Common myeloid progenitor, CD34-positive (primary cell): ENCODE measurements at places on chromosomes 6 and 20.

- peak; percentile 74 for DNase-seq
Measured at GRCh38 chr6:292506-293192, 362 bp downstream of the DUSP22 start.

DNA sequence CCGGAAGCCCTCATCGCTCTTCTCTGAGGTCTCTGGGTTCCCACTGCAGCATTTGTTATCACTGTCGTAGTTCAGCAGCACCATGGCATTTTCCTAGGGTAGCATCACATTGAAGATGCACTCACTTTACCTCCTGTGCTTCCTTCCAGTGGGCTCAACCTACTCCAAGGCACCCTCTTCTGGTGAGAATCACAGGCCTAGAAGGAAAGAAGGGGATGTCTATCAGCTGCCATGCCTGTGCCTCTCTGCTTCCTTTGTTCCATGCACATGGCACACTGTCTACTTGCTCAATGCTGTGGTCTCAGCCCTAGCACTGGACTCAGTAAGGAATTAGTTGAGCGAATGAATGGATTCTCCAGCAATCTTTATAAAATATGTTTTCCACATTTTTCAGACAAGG lies 22.6 kb downstream of the CST4 start:
- DNase-seq = no peak

DNA sequence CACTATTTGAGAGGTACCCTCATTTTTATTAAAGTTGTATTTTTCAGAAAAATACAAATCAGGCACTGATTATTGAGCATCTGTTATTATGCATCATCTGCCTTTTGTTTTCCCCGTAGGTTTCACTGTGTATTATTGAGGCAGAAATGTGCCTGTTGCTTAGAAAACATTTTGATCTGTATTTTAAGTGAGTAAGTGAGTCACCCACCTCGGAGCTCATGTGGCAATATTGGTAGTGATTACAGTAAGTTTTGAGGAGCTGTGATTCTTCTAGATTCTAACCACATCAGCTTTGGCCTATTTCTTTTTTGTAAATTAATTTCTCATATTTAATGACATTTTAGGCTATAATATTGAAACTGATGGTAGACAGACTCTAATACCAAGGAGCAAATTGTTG lies 59.6 kb upstream of the LAMP5 start:
- no peak for DNase-seq

DNA sequence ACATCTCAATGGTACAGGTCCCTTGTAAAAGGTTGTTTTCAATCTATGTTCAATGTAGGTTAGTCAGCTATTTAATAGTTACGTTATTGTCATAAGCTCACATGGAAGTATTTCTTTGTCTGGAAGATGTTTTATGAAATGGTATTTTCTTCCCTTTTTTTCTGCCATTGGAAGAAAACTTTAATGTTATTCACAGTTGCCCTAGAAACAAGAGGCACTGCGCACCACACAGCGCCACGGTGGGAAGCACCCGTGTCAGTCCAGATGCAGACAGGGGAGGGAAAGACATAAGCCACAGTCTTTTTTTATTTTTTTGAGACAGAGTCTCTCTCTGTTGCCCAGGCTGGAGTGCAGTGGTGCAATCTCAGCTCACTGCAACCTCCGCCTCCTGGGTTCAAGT lies 82.1 kb downstream of the GCNT2 start:
- DNase-seq = peak; percentile 69

DNA sequence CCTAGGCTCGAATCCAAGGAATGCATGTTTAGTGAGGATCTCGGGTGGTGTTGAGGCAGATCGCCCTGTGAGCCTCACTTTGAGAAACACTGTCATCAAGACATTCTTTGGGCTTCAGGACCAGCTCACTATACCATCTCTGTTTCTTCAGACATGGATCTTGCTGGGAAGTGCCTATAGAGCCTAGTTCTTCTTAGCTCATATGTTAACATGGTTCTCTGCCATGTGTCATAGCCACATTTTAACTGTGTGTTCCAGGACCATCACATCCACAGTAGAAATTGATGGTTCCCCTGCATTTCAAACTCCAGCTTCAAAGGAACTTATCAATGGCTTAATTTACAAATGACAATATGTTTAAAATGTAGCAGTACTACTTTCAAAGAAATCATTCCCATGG lies 57.4 kb downstream of the NOX3 start:
- no peak for DNase-seq

GRCh38 chr20:25309395-25310267 lies 61.7 kb downstream of the PYGB start:
- DNase-seq = no peak

- DNase-seq = no peak
Measured at GRCh38 chr6:42093582-42094329, 43.4 kb downstream of the TAF8 start.

DNA sequence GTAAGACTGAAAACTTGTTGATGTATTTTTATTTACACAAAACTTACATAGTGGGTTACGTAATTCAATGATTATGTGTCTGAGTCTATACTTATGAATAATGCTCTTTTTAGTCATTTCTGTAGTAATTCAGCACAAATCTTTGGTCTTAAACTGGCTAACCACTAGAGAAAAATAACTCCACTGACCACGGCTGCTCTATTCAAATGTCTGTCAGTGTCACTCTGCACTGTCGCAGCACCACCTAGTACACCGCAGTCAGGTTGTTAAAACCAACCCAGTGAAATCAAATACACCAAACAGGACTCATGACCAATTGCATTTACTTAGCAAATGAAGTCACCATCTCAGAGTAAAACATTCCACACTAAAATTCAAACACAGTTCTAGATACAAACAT lies 93.5 kb upstream of the CCDC28A start:
- DNase-seq = no peak

- DNase-seq = no peak
Measured at GRCh38 chr6:69265706-69266105, 531.1 kb downstream of the LMBRD1 start.

DNA sequence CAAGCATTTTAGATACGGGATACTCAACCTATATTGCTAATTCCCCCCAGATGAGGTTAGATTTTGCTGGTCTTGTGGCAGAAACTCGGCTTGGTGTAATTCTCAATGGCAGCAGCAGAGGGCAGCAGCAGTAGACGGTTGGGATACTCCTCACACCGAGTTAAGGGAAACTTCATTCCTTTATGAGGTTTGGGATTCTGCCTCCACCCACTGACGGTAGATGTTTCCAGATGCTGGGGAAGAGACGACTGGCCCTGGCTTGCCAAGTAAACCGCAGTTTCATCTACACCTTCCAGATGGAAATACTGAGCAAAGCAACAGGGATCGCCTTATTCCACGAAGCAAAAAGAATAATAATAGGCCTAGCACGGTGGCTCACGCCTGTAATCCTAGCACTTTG lies 8.2 kb upstream of the TBC1D7 start:
- DNase-seq = peak; percentile 82

- no peak for DNase-seq
Measured at GRCh38 chr6:38221251-38221650, 401.7 kb downstream of the ZFAND3 start.

DNA sequence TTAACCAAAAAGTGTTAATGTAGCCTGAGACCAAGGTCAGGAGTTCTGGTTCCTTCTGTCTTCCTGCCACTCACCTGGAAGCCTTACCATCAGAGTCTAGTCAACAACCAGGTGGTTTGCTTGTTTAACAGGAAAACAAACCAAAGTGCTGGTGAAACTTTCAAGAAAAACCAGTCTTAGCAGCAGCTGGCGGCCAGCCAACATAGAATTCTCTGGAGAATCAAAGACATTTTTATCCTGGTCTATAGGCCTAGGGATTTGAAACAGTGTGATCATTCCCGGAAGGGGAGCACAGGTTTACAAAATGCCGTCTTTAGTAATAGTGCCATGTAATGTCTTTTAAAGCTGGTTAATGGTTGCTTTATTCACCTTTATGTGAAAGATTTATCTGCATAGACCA lies 146.6 kb upstream of the AKIRIN2 start:
- DNase-seq = no peak

DNA sequence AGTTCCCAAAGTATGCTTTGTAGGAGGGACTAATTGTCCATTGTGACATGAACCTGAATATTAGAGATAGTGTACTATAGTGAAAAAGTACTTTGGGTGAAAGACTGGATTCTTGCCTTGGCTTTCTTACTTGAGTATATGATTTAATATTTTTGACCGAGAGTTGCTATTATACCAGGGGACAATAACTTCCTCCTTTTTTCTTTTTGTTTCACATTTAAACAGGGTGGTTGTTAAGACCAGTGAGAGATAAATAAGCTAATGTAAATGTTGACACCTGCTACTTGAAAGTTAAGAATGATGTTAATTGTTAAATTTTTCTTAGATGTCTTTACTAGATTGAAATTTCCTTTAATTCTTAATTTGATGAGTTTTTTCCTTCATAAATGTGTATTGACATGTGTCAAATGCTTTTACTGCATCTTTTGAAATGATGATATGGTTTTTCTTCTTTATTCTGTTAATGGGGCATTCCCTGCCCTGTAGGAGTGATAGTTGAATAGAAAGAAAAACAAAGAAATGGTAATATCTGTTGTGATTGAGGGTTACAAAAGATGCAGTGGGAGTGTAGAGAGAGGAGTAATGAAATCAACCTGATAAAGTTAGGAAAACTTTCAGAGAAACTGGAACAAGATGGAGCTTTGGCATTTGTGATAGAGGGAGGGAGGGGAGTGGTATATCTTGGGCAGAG lies 48.4 kb downstream of the ZFAND3 start:
- peak; percentile 36 for DNase-seq

GRCh38 chr20:33653900-33654596 lies 8.1 kb upstream of the C20orf144 start:
- no peak for DNase-seq

GRCh38 chr20:38092260-38092857 lies 58.8 kb downstream of the RPRD1B start:
- DNase-seq = no peak

GRCh38 chr6:21438986-21439352 lies 154.6 kb upstream of the SOX4 start:
- peak; percentile 86 for DNase-seq

DNA sequence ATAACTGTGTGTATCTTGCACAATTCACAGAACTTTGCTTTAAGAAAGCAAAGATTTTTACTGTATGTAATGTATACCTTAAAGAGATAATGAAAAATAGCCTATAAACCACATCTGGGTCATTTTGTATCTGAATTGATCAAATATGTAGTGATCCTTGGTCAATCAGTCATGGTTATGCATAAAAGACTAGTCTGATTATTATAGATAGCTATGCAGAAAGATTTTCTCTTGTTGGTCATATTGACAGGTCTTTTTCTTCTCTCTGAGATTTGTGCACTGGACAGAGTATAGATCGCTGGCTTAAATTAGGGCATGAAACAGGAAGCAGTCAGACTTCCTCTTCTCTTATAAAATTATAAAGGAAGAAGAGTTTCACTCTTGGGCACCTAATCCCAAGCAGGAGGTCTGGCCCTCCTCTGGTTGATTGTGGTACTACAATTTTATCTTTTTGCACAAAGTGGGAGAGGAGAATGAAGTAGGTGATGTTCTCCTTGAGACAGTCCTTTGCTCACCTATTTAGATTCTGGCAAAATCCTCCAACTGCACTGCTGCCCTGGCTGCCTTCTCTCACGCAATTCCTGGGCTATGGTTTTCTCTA lies 380.9 kb upstream of the RGS17 start:
- DNase-seq = peak; percentile 46

GRCh38 chr6:90701146-90701781 lies 114.4 kb upstream of the MAP3K7 start:
- peak; percentile 34 for DNase-seq

DNA sequence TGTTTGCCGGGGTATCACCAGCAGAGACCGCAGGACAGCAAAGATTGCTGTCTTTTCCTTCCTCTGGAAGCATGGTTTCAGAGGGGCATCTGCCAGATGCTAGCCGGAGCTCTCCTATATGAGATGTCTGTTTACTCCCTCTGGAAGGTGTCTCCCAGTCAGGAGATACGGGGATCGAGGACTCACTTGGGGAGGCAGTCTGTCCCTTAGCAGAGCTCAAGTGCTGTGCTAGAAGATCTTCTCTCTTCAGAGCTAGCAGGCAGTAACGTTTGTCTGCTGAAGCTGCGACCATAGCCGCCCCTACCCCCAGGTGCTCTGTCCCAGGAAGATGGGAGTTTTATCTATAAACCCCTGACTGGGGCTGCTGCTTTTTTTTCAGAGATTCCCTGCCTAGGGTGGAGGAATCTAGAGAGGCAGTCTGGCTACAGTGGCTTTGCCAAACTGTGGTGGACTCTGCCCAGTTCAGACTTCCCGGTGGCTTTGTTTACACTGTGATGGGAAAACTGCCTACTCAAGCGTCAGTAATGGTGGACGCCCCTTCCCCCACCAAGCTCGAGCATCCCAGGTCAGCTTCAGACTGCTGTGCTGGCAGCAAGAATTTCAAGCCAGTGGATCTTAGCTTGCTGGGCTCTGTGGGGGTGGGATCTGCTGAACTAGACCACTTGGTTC lies 133.0 kb upstream of the FLRT3 start:
- DNase-seq = no peak

- peak; percentile 41 for DNase-seq
Measured at GRCh38 chr20:4673371-4674001, 48.2 kb upstream of the PRND start.

DNA sequence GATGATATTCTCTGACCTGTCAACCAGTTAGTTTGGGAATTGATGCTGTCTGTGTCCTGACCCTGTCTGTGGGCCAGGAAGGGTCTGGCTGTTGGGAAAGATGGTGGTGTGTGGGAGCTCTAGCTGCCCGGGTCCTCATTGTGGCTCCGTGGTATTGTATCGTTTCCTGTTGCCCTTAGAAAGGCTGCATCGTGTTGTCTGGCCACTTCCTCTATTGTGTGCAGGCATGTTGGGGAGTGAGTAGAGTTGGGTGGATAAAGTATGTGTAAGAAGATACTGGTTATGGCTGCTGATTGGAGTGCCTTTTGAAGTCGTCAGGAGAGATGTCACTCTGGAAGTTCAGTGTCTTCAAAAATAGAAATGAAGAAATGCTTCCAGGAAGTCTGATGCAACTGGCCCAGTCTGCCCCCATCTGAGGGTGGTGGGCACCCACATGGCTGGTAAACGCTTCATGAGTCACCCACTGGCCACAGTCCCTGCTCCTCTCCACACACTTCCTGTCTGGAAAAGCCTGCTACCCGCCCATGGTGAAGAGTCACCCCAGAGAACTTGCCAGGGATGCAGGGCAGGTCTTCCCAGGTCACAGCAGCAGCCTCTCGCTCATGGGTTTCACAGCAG lies 27.9 kb downstream of the PPARD start:
- peak; percentile 77 for DNase-seq

- no peak for DNase-seq
Measured at GRCh38 chr6:150261997-150262697, 106.7 kb upstream of the IYD start.

GRCh38 chr20:14291502-14291901 lies 45.9 kb downstream of the FLRT3 start:
- no peak for DNase-seq

DNA sequence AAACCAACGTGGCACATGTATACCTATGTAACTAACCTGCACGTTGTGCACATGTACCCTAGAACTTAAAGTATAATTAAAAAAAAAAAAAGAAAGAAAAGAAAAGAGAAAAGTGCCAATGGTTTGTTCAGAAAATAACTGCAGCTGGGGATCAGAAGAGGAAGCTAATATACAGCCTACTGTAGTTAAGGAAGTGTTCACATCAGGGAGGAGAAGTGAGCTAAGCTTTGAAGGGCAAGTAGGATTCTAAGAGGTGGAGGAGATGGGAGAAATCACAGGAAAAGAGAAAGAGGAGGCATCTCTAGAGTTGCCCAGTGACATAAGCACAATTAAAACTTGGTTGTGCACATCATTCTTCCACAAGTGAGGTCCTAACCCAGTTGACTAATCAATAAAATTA lies 214.4 kb upstream of the DTNBP1 start:
- DNase-seq = no peak

GRCh38 chr20:10185741-10186558 lies 32.7 kb upstream of the SNAP25 start:
- no peak for DNase-seq
